CD4-positive, alpha-beta T cell treated with Interleukin-6 for 4 hours (primary cell): ENCODE measurements at places on chromosomes 4 and X.
A peak's percentile ranks its signal among the peaks of the same experiment; 100 is the strongest.

GRCh38 chr4:1519787-1520661, 113.8 kb upstream of the NKX1-1 start:
- DNase-seq, result no peak

GRCh38 chr4:153257151-153257620, 52.9 kb downstream of the TRIM2 start:
- DNase-seq, result peak; percentile 38

- DNase-seq, result no peak
Measured at GRCh38 chr4:147899512-147899911, 167.6 kb downstream of the ARHGAP10 start.

GRCh38 chr4:66275411-66276038, 605.2 kb upstream of the EPHA5 start:
- no peak for DNase-seq

- DNase-seq, result no peak
Measured at GRCh38 chr4:175346376-175346775, 428.2 kb downstream of the ADAM29 start.
